ENCODE measurements at places on chromosomes 13 and 19.
A peak's percentile ranks its signal among the peaks of the same experiment; 100 is the strongest.

- DNase-seq: no peak
These were observed 21.8 kb upstream of the KBTBD7 start for GRCh38 chr13:41216160-41216559.

DNA sequence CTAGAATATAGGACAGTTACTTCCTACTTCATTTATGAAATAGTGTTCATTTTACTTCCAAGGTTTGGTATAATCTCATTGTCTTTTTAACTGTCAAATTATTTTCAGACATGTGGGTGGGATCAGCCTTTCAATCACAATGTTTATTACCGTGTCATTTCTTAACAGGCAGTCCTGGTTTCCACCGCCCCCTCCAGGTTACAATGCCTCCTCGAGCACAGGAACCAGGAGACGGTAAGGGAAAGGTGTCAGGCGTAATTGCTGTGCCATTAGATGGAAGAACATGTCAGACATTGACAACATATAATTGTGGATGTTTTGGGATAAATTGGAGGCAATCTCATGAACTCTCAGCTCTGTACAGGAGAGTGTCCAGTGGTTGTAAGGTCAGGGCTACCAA, 36.5 kb downstream of the SCEL start:
- DNase-seq: no peak

DNA sequence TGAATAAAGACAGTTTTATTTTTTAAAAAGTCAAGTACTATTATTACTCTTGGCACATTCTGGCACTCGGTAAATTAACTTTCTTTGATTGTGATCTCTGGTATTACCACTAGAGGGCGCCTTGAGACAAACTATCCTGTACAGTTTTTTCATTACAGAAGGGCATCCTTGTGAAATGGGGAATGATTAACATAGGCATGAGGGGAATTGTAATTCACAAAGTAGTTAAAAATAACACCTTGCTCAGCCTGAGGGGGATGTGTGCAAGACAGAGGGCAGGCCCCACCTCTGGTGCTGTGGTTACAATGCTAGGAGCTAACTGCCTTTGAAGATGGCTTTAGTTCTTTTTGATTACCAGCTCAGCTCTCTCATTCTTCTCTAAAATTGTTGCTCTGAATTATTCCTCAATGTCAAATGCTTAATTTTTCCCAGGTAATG, 24.2 kb upstream of the C1QTNF9B start:
- no peak for DNase-seq

- no peak for DNase-seq
These were observed 10.4 kb upstream of the NANOS2 start for GRCh38 chr19:45924891-45925447.

- DNase-seq: no peak
These were observed 10.5 kb upstream of the CHAMP1 start for GRCh38 chr13:114303700-114304327.

DNA sequence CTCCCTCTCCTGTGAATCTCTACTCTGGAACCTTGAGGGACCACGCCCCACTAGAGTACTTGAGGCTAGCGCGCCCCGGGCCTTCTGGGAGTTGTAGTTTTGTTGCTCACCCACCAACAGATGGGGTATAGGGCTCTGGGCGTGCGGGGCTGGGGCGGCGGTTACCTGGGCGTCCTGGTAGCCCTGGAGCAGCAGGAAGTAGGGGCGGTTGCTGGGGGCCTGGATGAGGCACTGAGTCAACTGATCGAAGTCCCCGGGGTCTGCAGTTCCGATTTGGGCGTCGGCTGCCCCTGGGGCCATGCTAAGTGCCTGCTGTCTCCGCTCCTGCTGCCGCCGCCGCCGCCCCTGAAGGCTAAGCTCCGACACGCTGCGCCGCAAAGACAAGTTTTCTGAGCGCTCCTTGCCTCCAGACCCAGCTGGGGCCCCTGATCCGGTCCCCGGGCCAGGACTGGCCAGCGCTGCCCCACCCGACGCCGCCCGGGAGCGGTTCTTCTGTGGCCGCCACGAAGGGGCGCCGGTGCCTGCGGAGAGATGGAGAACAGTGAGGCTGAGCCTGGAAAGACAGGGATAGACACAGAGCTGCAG, 5.3 kb downstream of the RASIP1 start:
- DNase-seq: no peak

DNA sequence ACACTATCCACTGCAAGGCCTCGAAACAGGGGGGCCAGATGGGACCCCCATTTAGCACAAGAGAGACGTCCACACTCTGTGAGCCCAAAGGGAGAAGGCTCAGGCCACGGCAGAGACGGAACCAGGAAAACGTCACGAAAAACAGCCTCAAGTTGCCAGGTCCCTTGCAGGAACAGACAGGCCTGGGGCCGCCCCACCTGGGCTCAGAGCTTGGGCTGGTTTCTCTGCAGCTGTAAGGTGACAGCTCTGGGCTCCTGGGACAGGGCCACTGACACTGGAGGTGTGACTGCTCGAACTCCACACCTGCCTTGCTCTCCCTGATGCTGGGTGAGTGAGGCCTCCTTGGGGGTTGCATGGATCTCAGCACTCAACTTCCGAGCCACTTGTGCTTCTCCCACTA, 3.2 kb downstream of the ZNF787 start:
- DNase-seq: no peak

GRCh38 chr13:96824140-96824539, 170.1 kb downstream of the OXGR1 start:
- no peak for DNase-seq

- DNase-seq: no peak
These were observed 30.4 kb downstream of the TPT1 start for GRCh38 chr13:45310341-45311131.

DNA sequence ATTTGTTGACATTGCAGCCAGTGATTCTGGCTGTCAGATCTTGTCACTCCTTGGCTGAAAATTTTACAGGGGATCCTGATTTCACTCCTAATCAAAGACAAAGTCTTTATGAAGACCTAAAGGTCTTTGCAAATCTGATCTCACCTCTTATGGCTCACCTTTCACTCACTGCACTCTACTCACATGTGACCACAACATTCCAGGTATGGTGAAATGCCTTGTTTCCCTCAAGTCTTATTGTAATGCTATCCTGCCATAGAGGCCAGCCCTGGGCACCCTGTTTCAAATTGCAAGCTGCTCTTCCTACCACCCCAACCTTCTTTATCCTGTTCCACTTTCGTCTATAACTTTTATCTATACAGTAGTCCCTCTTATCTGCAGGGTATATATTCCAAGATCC, 200.1 kb downstream of the NDFIP2 start:
- no peak for DNase-seq

DNA sequence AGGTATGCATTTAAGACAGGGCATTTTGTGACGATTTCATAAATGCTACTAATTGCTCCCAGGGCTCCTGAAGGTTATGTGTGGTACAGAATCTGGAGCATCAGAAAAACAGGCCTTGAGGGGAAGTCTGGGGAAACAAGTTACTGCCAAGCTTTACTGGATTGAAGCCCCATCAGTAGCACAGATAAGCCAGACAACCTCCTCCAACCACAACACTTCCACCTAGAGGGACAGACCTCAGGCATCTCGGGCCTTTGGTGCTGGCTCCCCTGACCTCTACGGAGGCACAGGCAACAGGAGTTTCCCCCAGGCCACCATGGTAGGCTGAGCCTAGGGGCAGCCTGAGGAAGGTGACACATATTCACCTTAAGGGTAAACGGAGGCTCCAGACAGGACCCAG, 54.1 kb downstream of the ABCC4 start:
- no peak for DNase-seq

- peak; percentile 73 for DNase-seq
These were observed 3.8 kb downstream of the PDE4A start for GRCh38 chr19:10424011-10424637.

DNA sequence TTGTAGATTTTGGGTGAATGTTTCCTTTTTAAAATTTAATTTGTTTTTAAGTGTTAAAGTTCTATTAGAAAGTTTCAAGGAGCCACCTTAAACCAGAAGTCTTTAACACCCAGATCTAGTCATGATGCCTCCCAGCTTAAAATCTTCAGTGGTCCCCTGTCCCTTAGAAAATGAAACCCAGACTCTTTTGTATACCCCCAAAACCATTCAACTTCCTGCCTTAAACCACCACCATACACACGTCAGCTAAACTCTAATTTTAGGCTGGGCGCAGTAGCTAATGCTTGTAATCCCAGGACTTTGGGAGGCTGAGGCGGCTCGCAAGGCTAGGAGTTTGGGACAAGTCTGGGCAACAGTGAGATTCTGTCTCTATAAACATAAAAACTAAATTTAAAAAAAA, 37.9 kb downstream of the N4BP2L1 start:
- DNase-seq: no peak

DNA sequence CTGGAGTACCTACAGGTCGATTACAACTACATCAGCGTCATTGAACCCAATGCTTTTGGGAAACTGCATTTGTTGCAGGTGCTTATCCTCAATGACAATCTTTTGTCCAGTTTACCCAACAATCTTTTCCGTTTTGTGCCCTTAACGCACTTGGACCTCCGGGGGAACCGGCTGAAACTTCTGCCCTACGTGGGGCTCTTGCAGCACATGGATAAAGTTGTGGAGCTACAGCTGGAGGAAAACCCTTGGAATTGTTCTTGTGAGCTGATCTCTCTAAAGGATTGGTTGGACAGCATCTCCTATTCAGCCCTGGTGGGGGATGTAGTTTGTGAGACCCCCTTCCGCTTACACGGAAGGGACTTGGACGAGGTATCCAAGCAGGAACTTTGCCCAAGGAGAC, 4.7 kb downstream of the SLITRK5 start:
- DNase-seq: no peak

DNA sequence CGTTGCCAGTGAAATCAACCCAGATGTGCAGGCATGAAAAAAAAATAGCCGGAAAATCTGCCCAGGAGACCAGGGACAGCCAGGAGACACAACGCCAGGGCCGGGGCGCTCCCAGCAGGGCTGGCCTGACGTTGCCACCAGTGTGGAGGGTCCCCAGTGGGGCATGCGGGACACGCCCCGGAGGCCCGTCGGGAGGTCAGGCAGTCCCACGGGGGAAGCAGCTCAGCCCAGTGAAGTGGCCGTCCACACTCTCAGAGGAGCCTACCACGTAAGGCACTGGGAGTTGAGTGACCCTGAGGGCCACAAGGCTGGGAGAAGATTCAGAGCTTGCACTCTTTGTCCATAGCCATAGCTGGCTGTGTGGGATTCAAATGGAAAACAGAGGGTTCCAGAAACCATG, 53.2 kb upstream of the GAS6 start:
- DNase-seq: no peak
